CD4-positive, CD25-positive, alpha-beta regulatory T cell (primary cell): ENCODE measurements at places on chromosomes 16 and 17.

- no peaks in the 10 kb centered on the region for H3K36me3 ChIP-seq
- no peaks in the 10 kb centered on the region for H3K4me1 ChIP-seq
- H3K4me3 ChIP-seq: no peak overlapping the region
- no peaks in the 10 kb centered on the region for H3K27me3 ChIP-seq
- no peak overlapping the region for H3K27ac ChIP-seq
These were observed 61.2 kb upstream of the TOM1L1 start for GRCh38 chr17:54839447-54839846.

DNA sequence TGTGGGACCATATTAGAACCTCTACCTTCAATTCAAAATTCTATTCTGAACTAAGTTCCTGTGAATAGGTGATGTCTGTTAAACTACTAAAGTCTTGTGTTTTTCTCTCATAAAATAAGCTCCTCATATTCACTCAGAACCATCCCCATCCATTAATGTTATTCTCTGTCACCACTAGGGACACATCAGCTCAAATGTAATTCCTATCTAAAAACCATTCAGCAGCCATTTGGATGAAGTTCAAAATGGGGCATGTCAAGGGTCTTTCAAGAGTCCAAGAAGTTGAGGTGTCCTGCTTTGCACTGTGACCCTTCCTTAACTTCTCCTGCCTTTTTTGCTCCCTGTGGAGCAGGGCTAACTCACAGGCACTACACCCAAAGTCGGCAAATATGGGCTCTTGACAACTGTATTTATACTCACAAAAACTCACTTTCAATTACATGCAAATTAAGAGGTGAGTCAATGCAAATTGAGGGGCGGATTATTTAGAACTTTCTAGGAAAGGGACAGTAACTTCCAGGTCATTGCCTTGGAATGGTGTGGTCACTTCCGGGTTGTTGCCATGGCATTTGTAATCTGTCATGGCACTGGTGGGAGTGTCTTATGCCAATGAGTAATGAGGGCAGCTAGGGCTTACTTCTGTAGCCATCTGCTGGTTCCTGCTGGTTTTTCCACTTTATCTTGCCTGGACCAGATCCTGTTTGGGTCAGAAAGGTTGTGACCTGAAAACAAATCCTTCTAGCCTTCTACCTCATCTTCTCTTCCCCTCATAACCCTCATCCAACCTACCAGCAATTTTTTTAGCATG is 128.2 kb upstream of the COX10 start:
- no peaks in the 10 kb centered on the region for H3K4me1 ChIP-seq
- no peak overlapping the region for H3K27ac ChIP-seq
- no peaks in the 10 kb centered on the region for H3K36me3 ChIP-seq
- H3K4me3 ChIP-seq: no peak overlapping the region
- DNase-seq: no peak

GRCh38 chr16:87548046-87548445 is 54.3 kb upstream of the JPH3 start:
- DNase-seq: no peak
- no peak overlapping the region for H3K4me3 ChIP-seq
- no peaks in the 10 kb centered on the region for H3K4me1 ChIP-seq
- H3K27ac ChIP-seq: no peak overlapping the region

DNA sequence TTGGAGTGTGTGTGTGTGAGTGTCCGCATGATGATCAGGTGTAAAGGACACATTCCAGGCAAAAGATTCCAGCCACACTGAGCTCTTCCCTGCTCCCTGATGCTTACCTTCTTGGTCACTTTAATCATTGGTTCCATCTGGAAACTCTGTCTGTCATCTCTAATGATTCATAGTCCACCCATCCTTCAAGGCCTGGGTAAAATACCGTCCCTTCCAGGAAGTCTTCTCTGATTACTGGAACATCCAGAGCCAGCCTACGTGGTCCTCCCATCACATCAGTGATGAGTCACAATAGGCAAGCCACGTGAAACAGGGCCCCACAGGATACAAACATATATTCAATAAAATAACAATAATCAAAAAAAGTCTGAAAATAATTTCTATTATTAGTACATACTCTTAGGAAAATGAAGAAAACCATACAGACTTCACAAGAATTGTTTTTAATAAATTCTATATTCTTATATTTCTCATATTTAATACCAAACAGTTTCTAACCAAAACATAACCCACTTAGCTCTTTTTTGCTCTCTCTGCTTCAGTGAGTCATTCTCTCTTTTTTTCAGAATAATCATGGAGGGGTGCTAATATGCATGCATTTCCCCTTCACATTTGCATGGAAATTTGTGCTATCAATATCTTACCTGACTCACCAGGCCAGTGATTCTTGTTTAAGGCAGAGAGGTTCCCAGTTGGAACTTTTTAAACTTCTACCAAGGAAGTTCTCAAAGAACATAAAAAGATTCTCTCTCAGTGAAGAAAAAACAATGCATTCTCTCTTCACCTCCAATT is 263.2 kb downstream of the TOX3 start:
- DNase-seq: no peak
- no peaks in the 10 kb centered on the region for H3K27me3 ChIP-seq
- no peaks in the 10 kb centered on the region for H3K36me3 ChIP-seq
- H3K4me3 ChIP-seq: no peak overlapping the region

DNA sequence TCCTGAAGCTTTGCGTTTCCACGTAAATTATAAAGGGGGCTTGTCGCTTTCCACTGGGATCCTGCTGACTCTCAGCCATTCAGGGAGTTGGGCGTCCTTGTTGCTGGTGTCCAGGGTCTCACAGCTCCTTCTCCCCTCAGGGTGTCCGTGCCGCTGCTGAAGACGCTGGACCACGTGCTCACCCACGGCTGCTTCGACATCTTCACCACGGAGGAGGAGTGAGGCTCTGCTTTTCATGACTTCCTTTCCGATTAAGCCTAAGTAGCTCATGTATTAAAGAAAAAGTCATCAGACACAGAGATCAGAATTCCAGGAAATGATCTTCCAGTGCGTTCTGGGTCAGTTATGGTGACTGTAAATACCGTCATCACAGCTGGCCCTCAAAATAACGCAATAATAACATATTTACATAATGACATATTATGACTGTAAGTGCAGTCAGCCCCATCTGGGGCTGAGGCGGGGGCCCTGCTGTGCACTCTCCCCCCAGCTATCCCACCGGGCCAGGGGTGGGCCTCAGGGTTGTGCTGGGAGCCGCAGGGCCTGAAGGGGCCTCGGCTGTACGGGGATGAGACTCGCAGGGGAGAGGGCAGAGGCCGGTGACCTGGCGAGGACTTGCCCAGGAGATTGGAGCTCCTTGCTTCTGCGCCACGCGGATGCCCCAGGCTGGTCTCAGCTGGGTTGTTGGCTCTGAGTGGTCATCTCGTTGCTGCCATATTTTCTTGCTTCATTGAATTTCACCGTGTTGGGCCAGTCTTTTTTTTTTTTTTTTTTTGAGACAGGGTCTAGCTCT is 92.9 kb upstream of the ZNF750 start:
- no peaks in the 10 kb centered on the region for H3K4me1 ChIP-seq
- no peak overlapping the region for H3K4me3 ChIP-seq
- no peak overlapping the region for H3K27ac ChIP-seq
- no peak for DNase-seq

GRCh38 chr16:80718480-80719220 is 85.7 kb downstream of the CDYL2 start:
- no peaks in the 10 kb centered on the region for H3K36me3 ChIP-seq
- H3K4me1 ChIP-seq: peaks cover 12% of the 10 kb centered on the region
- H3K27me3 ChIP-seq: no peaks in the 10 kb centered on the region
- no peak overlapping the region for H3K27ac ChIP-seq
